Activated CD4-positive, alpha-beta T cell treated with anti-CD3 and anti-CD28 coated beads, Interleukin-2, amount 50 U/mL, for 4 hours (primary cell): ENCODE measurements at places on chromosomes 5 and 9.

DNA sequence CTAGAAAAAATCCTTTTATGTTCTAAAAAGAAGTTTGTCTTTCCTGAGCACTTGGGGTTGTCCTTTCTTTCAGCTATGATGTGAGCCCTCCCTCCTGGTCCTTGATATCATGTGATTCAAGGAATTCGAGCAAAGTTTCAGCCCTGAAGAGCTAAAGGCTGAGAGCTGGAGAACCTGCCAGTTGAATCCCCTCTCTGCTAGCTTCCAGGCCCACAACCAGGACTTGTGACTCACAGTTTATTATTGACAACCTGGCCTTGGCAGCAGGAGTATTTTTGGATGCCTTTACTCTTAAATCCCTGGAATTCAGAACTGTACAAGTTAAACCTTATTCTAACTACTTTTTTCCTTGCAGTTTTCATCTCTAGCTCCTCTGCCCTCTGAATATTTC is 182.8 kb downstream of the SPOCK1 start:
- no peak for DNase-seq

GRCh38 chr9:12314589-12314988 is 378.6 kb upstream of the TYRP1 start:
- DNase-seq: no peak

- no peak for DNase-seq
These were observed 523 bp downstream of the EPB41L4B start for GRCh38 chr9:109320331-109320741.

- DNase-seq: no peak
These were observed 9.0 kb upstream of the MYOZ3 start for GRCh38 chr5:150651924-150652671.

GRCh38 chr9:134395002-134395517 is 68.8 kb downstream of the RXRA start:
- DNase-seq: no peak

GRCh38 chr5:136631186-136631585 is 265.8 kb upstream of the TRPC7 start:
- no peak for DNase-seq

- DNase-seq: no peak
These were observed 67.8 kb downstream of the EBF1 start for GRCh38 chr5:159031915-159032314.

GRCh38 chr5:149298163-149298562 is 26.5 kb downstream of the AFAP1L1 start:
- no peak for DNase-seq

GRCh38 chr9:3896576-3896975 is 370.8 kb upstream of the RFX3 start:
- DNase-seq: no peak

GRCh38 chr9:132016456-132016855 is 63.2 kb downstream of the MED27 start:
- no peak for DNase-seq

GRCh38 chr9:114285166-114285867 is 37.6 kb upstream of the ORM1 start:
- no peak for DNase-seq

GRCh38 chr9:133991214-133991921 is 756 bp downstream of the VAV2 start:
- DNase-seq: no peak

- no peak for DNase-seq
These were observed 108.2 kb upstream of the DMAC1 start for GRCh38 chr9:7907551-7908337.

DNA sequence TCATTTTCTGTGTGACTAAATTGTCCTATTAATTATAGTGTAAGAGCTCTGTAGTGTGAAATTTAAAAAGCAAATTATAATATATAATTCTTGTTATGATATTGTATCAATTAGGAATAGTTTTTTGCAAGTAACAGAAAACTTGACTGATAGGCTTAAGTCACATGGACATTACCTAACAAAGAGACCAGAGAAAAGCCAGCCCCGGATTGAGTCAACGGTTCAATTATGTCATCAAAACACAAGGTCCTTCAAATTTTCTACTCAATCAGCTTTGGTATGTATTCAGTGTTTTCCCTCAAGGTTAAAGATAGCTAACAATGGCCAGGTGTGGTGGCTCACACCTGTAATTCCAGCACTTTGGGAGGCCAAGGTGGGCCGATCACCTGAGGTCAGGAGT is 126.7 kb upstream of the PTGER4 start:
- DNase-seq: no peak

DNA sequence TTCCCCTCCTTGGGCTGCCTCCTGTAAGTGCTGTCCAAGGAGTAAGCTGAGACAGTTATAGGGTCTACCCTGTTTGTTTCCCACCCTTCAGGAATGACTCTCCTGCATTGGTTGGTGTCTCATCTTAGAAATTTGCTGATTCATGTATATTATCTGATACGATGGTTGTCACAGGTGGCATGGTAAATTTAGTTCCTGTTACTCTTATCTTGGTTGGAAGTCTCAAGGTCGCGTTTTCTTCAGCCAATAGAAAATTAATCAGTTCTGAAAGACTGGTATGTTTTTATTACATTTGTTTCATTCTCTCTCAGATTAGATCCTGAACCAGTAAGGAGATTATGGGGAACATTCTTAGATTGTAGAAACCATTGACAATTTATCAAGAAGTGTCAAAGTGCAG is 42.7 kb downstream of the SCGB3A1 start:
- no peak for DNase-seq

- DNase-seq: no peak
These were observed 69.0 kb downstream of the INVS start for GRCh38 chr9:100167915-100168654.

GRCh38 chr9:99736291-99736690 is 85.4 kb upstream of the NR4A3 start:
- no peak for DNase-seq

- DNase-seq: no peak
These were observed 194.6 kb downstream of the CETN3 start for GRCh38 chr5:90214991-90215390.

DNA sequence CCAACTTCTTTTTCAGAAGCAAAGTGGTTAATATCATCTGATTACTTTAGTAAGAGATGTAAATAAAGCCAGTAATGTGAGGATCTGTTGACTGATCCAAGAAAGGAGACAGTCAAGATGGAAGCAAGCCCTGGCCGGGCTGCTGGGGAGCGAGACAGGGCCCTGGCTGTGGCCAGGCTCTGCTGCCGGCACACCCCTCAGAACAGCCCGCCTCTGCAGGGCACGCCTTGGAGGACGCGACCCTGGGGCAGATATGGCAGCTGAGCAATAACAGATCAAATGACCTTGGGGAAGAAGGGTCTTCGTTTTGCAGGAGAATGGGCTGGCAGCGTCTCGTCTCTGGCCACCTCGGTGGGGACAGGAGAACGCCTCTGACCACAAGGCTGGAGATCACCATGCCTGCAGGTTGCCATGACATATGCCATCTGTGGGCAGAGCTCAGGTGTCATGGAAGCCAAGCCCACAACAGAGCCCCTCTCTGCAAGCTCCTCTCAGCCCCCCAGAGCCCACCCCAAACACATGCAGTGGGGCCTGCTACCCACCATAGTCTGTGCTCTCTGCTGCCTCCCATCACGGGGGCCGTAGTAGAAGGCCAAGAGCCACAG is 206.5 kb downstream of the FANCC start:
- no peak for DNase-seq
